Mammary epithelial cell (primary cell): ENCODE measurements at places on chromosomes 5 and 9. TPM values are rescaled to one million over a fixed set of nuclear protein-coding genes. Genes with fewer than 3 reads are reported as not detected.

The CENPK gene
- 4.8 TPM for total RNA-seq

The DAB2IP gene
- 72.2 and 78.4 TPM in 2 replicates for total RNA-seq

The STKLD1 gene
- 1.0 and 1.3 TPM in 2 replicates for total RNA-seq

The TNC gene
- total RNA-seq = 85.8 and 237 TPM in 2 replicates

The PCDHGB1 gene
- total RNA-seq = 1.0 and 1.3 TPM in 2 replicates
